ENCODE measurements at places on chromosomes 6 and 20. TPM values are rescaled to one million over a fixed set of nuclear protein-coding genes. Genes with fewer than 3 reads are reported as not detected.

DNA sequence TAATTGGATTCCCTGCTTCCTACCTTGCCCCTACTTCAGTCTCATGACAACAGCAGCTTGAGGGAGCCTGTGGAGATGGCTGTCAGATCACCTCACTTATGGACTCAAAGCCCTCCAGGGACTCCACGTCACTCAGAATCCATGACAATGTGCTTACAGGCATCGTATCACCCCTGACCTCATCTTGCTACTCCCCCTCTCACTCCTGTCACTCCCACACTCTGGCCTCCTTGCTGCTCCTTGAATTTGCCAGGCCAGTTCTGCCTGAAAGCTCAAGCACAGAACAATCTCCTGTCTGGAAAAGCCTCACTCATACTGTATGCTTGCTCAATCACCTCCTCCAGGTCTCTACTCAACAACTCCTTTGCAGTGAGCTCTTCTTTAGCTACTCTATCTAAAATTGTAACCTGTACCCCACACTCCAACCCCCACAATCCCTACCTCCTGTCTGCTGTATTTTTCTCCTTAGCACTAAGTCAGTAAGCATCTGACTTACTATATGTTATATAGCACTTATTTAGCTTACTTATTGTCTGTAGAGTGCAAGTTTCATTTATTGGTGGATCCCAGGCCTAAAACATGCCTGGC, 10.7 kb upstream of the GSTA4 start:
- H3K4me1 ChIP-seq, result no peaks in the 10 kb centered on the region
- no peak for DNase-seq
- no peak overlapping the region for H3K4me3 ChIP-seq
- H3K27ac ChIP-seq, result no peak overlapping the region
- H3K27me3 ChIP-seq, result no peaks in the 10 kb centered on the region

GRCh38 chr6:169583886-169584541, 117.8 kb downstream of the WDR27 start:
- no peak overlapping the region for H3K4me3 ChIP-seq
- no peak for DNase-seq
- H3K27me3 ChIP-seq, result no peaks in the 10 kb centered on the region
- H3K27ac ChIP-seq, result no peak overlapping the region
- no peaks in the 10 kb centered on the region for H3K36me3 ChIP-seq
- no peaks in the 10 kb centered on the region for H3K4me1 ChIP-seq

DNA sequence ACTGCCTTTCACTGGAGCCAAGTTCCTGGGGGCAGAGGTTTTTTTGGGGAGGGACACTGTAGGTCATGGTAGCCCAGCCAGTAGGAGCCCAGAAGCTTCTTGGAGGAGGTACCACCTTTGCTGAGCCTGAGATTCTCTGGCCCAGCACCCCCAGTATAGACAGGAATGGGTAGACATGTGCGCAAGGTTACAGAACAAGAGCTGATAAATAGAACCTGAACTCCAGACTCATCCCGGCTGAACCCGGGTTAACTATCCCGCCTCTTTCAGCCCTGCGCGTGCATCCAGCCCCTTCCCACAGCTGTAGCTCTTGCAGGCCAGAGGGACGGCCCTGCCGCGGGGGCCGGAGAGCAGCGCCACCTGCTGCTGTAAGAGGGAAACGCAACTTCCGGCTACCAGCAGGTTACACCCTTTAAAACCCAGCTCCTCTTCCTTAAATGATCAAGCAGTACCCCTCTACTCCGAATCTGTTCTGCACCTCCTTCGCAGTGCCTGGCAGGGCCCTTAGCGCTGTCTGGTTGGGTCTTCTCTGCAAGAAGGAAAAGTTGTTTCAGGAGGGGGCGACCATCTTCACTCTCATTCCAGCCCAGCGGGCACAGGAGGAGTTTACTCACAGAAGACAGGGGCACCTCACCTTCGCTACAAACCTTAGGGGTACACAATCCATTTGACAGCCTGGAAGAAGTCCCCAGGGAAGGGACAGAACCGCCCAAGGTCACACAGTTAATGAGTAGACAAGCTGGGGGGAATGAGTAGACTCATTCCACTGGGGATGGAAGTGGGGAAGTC, 7.5 kb downstream of the SRXN1 start:
- peaks cover 34% of the 10 kb centered on the region for H3K36me3 ChIP-seq
- H3K4me1 ChIP-seq, result no peaks in the 10 kb centered on the region
- DNase-seq, result no peak

- no peaks in the 10 kb centered on the region for H3K36me3 ChIP-seq
- H3K27me3 ChIP-seq, result no peaks in the 10 kb centered on the region
- H3K4me1 ChIP-seq, result peaks cover 15% of the 10 kb centered on the region
- DNase-seq, result no peak
- no peak overlapping the region for H3K4me3 ChIP-seq
These were observed 95.7 kb downstream of the LY86 start for GRCh38 chr6:6683969-6684833.

GRCh38 chr6:157575436-157576145, 194.6 kb downstream of the ZDHHC14 start:
- H3K36me3 ChIP-seq, result no peaks in the 10 kb centered on the region
- peaks cover 21% of the 10 kb centered on the region for H3K4me1 ChIP-seq
- no peak for DNase-seq
- no peaks in the 10 kb centered on the region for H3K27me3 ChIP-seq
- no peak overlapping the region for H3K27ac ChIP-seq
- H3K4me3 ChIP-seq, result no peak overlapping the region

DNA sequence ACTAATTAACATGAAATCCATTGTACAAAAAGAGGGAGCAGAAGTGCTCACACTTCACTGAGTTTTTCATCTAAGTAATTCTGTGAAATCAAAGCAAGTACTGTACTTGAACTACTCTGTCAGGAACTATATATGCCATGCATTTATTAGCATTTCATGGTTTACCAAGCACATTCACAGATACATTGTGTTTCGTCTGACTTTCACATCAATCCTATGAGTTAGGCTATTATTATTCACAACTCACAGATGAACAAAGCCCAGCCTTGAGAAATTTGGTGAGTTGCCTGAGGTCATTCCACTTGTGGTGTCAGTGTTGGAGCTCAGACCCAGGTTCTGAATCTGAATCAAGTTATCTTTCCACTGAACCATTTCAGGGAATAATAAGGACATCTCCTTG, 33.7 kb upstream of the TENT5A start:
- H3K4me3 ChIP-seq, result no peak overlapping the region
- no peaks in the 10 kb centered on the region for H3K36me3 ChIP-seq
- DNase-seq, result no peak
- H3K27me3 ChIP-seq, result no peaks in the 10 kb centered on the region
- H3K27ac ChIP-seq, result no peak overlapping the region

DNA sequence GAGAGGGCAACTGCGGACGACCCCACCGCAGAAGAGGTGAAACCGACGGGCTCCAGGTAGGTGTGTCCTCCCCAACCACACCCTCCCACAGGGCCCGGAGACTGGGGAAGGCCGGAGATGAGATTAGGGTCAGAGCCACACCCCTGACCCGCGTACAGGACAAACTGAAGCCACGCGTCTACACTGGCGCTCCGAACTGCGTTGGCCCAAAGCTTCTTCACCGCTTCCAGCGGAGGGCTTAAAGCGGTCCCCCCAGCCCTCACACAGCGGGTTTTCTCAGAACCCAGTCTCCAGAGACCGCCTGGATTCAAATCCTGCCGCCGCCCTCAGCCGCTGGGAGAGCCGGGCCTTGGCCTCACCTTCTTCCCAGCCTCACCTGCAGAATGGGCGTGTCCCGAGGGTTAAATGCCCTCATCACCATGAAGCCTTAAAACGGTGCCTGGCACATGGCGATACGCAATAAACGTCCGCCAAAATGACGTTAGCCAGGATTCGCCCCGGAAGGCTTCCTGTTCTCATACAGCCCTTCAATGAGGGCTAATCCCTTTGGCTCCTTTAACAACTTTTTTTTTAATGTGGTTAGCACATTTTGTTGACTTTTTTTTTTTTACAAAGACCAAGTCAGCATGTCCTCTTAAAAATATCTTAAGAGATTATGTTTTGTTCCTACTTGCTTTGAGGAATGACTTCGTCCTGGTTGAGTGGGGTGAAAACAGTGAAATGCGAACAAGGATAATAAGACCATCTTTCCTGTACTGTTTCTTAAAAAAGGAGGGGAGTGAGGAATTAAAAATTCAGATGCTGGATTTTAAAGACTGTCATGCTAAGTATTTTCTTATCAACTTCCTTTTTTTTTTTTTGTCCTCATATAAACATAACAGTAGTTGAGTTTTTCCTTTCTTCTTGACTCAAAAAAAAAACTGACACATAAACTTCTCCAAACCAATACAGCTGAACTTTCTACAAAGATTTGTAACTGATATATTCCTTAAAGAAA, 15.1 kb upstream of the ZNF217 start:
- H3K27ac ChIP-seq, result no peak overlapping the region
- H3K4me3 ChIP-seq, result no peak overlapping the region
- no peaks in the 10 kb centered on the region for H3K27me3 ChIP-seq
- H3K4me1 ChIP-seq, result no peaks in the 10 kb centered on the region
- no peaks in the 10 kb centered on the region for H3K36me3 ChIP-seq
- DNase-seq, result no peak

ZC3H12D gene
- 0.03 TPM for total RNA-seq

GRCh38 chr20:46296526-46297250, 11.6 kb downstream of the CDH22 start:
- H3K27me3 ChIP-seq, result peaks cover 27% of the 10 kb centered on the region
- no peak overlapping the region for H3K27ac ChIP-seq
- no peak overlapping the region for H3K4me3 ChIP-seq
- no peaks in the 10 kb centered on the region for H3K4me1 ChIP-seq
- no peak for DNase-seq

DNA sequence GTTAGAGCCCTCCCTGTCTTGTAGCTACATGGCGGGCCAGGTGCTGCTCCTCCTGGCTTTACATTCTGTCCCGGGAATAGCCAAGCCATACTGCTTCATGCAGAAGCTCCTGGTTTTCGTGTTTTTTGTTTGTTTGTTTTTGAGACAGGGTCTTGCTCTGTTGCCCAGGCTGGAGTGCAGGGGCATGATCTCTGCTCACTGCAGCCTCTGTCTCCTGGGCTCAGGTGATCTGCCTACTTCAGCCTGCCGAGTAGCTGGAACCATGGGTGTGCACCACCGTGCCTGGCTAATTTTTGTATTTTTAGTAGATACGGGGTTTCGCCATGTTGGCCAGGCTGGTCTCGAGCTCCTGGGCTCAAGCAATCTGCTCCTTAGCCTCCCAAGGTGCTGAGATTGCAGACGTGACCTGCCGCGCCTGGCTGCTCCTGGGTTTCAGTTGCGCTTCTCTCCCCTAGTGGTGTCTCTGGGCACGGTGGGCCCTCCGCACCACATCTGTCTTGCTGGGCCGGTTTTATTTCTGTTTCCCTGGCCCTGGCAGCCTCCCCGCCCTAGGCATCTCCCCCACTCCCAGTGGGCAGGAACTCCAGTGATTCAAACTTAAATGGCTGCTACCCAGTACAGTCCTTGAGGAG, 12.9 kb downstream of the CDYL start:
- no peaks in the 10 kb centered on the region for H3K27me3 ChIP-seq
- no peak overlapping the region for H3K27ac ChIP-seq
- no peak for DNase-seq
- no peaks in the 10 kb centered on the region for H3K36me3 ChIP-seq

- H3K4me3 ChIP-seq, result no peak overlapping the region
- H3K36me3 ChIP-seq, result no peaks in the 10 kb centered on the region
- H3K27me3 ChIP-seq, result no peaks in the 10 kb centered on the region
- DNase-seq, result no peak
- H3K4me1 ChIP-seq, result peaks cover 13% of the 10 kb centered on the region
These were observed 41.6 kb downstream of the CDKAL1 start for GRCh38 chr6:20575704-20576451.

KIFC1 gene
- 0.64 TPM for total RNA-seq

GRCh38 chr6:50071921-50072320, 22.2 kb upstream of the DEFB112 start:
- H3K4me3 ChIP-seq, result no peak overlapping the region
- no peak for DNase-seq
- H3K4me1 ChIP-seq, result no peaks in the 10 kb centered on the region
- H3K36me3 ChIP-seq, result no peaks in the 10 kb centered on the region

GRCh38 chr6:158819977-158820622, 932 bp upstream of the EZR start:
- H3K4me3 ChIP-seq, result no peak overlapping the region
- no peaks in the 10 kb centered on the region for H3K36me3 ChIP-seq
- no peaks in the 10 kb centered on the region for H3K27me3 ChIP-seq
- peak overlapping the region; percentile 93 for H3K27ac ChIP-seq

DNA sequence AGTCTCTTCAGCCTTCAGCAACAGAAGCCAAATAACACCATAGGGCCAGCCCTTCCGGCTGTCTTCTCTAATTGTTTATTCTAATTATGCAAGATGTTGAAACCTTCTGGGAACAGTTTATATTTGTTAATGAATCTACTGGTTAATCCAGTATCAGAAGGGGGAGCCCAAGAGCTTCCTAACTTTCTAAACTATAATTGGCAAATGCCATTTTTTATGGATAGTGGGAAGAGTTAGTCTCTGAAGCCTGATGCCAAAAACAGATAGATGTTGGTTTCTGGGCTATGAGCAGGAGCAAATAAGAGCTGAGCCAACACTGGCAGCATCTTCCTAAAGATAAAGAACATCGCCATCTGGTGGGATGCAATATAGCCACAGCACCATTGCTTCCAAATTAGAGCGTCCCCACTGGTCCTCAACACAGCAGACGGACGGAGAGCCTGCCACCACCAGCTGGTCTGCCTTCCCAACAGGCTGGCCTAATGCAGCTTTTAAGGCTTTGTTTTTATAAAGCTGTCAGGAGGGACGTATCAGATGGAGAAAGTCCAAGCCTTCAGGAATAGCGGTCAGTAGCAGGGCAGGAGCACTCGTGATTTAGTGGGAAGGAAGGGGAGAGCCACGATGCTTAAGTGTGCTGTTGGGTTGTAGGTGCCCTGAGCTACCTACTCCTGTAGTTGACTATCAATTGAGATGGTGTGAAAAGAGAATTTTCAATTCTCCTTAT, 118.8 kb downstream of the RALGAPA2 start:
- DNase-seq, result no peak
- H3K27ac ChIP-seq, result no peak overlapping the region
- no peaks in the 10 kb centered on the region for H3K27me3 ChIP-seq
- no peaks in the 10 kb centered on the region for H3K4me1 ChIP-seq

DNA sequence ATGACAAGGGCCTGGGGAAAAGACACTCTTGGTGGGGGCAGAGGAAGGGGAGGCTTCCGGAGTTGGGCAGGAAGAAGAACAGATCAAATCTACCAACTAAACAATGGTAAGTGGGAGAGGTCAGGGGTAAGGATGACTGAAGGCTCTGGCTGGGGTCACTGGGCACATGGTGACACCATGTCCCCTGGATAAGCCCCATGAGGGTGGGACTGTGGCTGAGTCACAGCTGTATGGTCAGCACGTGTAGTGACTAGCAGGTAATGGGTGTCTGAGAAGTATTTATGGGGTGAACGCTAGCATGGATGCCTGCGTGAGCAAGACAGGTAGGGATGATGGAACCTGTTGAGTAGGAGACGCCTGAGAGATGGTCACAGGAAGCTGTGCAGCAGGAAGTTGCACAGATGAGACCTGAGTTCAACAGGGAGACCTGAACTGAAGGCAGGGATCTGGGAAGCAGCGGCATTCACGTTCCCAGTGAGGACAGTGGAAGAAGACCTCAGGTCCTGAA, 64.5 kb upstream of the SNX9 start:
- H3K4me1 ChIP-seq, result peaks cover 7% of the 10 kb centered on the region
- H3K36me3 ChIP-seq, result no peaks in the 10 kb centered on the region
- no peak overlapping the region for H3K27ac ChIP-seq
- no peaks in the 10 kb centered on the region for H3K27me3 ChIP-seq
- DNase-seq, result no peak
